EH (cell line): ENCODE measurements at places on chromosomes 16 and 17.
A peak's percentile ranks its signal among the peaks of the same experiment; 100 is the strongest.

DNA sequence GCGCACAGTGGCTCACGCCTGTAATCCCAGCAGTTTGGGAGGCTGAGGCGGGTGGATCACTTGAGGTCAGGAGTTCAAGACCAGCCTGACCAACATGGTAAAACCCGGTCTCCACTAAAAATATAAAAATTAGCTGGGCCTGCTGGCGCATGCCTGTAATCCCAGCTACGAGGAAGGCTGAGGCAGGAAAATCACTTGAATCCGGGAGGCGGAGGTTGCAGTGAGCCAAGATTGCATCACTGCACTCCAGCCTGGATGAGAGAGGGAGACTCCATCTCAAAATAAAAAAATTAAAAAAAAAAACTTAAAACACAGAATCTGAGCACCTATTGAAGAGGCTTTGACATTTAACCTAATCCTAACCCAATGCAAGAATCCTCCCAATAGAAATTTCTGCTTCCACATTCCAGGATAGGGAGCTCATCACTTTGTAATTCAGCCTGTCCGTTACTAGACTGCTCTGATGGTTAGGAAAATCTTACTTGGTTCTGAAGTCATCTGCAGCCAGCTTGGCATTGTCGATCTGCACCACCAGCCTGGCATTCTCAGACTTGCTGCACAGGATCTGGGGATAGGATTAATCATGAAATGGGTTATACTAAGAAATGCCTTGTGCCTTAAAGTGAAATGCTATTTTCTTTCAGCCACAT lies 2.1 kb downstream of the KRT33B start:
- peak; percentile 90 for DNase-seq

DNA sequence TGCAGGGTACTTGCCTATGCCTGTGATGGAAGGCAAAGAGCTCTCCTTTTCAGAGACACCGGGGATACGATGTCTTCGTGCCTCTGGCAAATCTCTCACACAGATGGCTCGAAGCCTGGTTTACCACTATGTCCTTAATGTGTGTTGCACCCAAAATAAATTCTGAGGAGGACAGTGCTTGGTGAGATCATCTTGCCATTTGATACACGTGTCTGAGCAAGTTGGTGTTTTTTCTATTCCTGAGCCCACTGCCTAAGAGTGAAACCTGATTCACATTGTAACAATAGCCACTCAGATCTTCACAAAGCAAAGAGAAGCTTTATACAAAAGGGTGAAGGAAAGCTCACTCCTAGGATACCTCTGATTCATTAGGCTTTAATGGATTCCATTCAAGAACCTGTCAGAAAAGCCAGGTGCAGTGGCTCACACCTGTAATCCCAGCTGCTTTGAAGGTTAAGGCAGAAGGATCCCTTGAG lies 33.1 kb upstream of the AKAP1 start:
- DNase-seq = no peak

- no peak for DNase-seq
Measured at GRCh38 chr17:51640108-51640622, 379.8 kb downstream of the UTP18 start.

- no peak for DNase-seq
Measured at GRCh38 chr17:31490671-31491375, 99.3 kb downstream of the RAB11FIP4 start.

- no peak for DNase-seq
Measured at GRCh38 chr17:10843811-10844210, 5.9 kb upstream of the PIRT start.

GRCh38 chr16:89700649-89701424 lies 668 bp downstream of the SPATA2L start:
- DNase-seq = peak; percentile 38

DNA sequence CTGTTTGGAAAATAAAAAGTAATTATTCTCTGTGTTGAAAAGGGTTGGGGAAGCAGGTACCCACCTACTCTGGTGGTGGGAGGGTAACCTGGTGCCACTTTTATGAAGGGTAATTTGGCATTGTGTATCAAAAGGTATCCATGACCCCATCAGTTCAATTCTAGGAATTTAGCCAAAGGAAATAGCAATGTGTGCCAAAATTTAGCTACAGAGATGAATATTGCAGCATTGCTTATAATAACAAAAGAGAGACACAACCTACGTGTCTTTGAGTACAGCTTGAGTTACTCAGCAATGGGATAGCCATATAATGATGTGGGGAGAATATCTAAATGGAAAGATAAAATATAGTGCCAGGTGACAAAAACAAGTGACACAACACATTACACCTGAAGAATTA lies 170.7 kb downstream of the NTN1 start:
- DNase-seq = no peak

- peak; percentile 36 for DNase-seq
Measured at GRCh38 chr16:86819533-86819892, 241.2 kb downstream of the FOXL1 start.

- peak; percentile 88 for DNase-seq
Measured at GRCh38 chr16:11560701-11561453, 25.8 kb downstream of the LITAF start.

DNA sequence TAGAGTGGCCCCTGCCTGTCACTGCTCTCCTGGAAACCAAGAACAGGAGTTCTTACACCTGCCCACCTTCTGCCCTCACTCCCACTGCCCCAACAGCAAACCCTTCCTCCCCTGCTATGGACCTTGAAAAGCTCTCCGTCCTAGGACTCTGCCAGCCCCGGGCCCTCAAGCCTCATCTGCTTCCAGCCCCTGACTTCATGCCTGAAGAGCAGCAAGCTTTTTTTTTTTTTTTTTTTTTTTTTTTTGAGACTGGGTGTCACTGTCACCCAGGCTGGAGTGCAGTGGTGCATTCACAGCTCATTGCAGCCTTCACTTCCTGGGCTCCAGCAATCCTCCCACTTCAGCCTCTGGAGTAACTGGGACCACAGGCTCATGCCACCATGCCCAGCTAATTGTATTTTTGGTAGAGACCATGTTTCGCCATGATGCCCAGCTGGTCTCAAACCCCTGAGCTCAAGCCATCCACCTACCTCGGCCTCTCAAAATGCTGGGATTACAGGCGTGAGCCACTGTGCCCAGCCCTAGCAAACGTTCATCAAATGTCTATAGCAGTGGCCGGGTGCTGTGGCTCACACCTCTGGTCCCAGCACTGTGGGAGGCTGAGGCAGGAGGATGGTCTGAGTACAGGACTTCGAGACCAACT lies 16.9 kb downstream of the CARHSP1 start:
- DNase-seq = no peak

DNA sequence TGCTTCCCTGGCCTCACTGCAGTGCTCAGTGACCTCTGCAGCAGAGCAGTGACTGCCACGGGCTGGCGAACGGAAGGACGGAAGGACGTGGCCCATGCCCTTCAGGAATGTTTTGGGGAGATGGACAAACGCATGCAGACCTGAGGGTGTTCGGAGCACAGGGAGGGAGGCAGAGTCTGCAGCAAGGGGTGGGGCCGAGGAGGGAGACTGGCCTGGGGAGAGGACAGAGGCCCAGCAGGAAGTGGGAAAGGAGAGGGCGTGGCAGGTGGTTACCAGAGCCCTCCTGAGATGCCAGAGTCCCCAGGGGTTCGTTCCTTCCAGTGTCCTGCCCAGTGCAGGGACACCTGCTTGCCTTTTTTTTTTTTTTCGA lies 21.9 kb downstream of the ADORA2B start:
- no peak for DNase-seq

DNA sequence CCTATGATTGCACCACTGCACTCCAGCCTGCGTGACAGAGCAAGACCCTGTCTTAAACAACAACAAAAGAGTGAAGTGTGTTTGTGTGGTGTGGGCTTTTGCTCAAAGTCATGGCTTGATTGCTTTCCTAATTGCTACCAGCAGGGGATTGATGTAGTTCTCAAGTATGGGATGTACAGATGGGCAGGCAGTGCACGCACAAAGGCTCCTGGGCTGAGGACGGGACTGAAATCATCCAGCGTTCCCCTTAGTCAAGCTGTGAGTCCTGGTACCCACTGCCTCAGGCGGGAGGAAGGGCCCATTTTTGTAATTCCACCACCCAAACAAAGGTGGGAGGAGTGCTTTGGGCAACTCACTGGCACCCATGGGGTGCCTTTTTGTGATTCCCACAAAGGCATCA lies 47.3 kb downstream of the GDE1 start:
- no peak for DNase-seq

DNA sequence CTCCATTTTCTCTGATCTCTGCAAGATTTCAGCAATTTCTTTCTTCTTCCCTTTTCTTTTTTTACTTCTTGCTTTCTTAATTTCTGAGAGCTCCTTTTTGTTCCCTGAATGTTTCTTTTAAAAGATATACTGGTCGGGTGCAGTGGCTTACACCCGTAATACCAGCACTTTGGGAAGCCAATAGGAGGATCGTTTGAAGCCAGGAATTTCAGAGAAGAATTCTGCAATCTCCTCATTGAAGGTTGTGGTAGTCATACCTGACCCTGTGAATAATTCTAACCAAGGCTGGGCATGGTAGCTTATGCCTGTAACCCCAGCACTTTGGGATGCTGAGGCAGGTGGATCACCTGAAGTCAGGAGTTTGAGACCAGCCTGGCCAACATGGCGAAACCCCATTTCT lies 15.6 kb upstream of the ABCC1 start:
- no peak for DNase-seq

- no peak for DNase-seq
Measured at GRCh38 chr17:8413328-8413727, 15.7 kb upstream of the RNF222 start.

DNA sequence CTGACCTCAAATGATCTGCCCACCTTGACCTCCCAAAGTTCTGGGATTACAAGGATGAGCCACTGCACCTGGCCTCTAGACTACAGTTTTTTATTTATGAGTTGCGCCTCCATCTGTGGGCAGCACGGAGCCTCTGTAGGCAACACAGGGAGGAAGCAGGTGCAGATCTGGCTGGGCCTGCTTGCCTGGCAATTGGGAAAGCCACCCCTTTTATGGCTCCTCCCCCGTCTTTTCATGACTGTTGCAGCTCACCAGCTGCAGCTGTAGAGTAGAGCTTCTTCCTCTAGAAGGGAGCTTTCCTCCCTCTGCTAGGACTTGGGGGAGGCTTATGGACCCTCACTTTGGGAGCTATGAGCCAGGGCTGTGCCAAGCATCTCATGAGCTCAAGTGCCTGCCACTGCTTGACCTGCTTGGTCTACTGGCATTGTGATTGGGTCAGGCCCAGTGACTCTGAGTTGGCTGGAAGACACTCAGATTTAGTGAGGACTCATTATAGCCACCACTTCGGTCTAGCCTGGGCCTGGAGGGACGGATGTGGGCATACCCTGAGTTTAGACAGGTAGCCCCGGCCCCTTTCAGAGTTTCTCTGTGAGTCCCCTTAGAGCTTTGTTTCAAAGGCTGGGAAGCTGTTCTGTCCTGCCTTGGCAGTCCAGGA lies 6.9 kb upstream of the SLC7A6 start:
- peak; percentile 31 for DNase-seq

GRCh38 chr17:57365420-57365819 lies 109.1 kb downstream of the MSI2 start:
- peak; percentile 4 for DNase-seq

DNA sequence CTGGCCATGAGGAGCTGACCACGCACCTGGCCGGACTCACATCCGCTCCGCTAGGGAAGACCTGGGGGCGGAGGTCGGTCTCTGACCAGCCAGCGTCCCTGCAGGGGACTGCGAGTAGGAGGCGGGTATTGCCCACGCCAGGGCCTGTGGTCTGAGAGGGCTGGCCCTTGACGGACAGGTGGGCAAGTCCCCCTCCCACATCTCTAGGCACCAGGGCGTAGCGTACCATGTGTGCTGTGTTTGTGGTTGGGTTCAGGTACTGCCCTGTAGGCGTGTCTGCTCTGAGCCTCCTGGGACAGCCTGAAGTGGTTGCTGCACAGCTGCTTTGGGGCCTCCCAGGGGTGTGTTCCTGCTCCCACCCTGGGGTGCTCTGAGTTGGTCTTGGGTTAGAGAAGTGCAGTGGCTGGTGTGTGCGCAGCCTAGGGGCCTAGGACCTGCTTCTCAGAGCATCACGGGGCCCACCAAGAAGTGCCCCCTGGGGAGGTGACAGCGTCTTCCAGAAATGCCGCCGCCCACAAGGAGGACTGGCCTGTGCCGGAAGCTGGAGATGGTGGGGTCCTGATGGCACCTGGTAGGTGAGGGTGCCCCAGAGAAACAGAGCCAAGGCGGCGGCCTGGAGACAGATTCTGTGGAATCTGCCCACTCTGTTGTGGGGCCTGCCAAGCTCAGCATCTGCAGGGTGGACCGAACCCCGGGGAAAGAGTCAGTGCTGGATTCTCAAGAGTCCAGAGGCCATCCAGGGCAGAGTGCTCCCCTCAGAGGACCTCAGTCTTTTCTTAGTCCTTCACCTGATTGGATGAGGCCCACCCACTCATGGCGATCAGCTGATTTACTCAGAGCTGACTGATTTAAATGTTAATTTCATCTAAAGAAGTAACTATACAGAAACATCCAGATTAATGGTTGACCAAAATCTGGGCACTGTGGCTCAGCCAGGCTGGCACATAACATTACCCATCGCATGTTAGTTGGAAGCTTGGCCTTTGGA lies 48.3 kb downstream of the WDR45B start:
- no peak for DNase-seq

GRCh38 chr16:66984892-66985311 lies 3.5 kb upstream of the CES4A start:
- DNase-seq = no peak

DNA sequence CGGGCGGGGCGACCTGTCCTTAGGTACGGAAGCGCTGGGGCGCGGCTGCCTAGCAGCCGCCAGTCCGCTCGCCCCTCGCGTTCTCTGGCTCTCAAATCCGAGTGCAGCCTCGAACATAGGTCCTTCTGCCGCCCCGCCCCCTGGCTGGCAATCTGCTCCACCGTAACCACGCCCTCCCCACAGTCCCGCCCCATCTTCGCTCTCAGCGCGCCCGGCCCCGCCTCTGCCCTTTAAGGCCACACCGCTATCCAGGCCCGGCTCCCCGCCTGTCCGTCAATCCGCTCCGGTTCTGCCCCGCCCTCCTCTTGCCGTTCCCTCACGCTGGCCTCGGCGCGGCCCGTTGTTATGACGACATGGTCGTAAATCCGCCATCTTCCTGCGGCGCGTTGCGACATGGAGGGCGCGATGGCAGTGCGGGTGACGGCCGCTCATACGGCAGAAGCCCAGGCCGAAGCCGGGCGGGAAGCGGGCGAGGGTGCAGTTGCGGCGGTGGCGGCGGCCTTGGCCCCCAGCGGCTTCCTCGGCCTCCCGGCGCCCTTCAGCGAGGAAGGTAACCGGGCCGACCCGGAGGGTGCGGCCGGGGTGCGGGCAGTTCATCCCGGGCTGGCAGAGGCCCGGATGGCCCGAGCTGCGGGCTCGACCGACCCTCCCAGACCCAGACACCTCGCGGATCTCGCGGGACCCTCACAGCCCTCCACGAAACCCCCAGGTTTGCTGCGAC lies at the start of gene E4F1:
Gene E4F1 (plus strand): TSS at position 371 of the 721 bp plus-strand sequence. CDS start 23 bp downstream, at position 394.
- DNase-seq = peak; percentile 99

DNA sequence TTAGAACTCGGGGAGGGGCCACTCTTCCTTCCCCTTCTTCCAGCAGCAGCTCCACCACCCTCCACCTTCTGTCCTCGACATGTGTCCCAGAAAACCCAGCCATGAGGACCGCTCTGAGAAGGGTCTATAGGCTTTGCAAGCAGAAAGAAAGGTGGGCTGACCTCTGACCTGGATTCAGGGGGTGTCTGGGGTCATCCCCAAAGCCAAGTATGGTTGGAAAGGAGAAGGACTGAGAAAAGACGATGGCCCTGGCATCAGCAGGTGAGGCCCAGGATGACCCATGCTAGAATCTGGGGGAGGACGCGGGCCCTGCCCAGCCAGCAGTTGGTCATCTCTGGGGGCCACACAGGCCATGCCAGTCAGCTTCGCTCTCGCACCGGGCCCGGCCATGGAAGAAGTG lies 6.1 kb upstream of the SMIM5 start:
- DNase-seq = no peak
